ENCODE measurements at places on chromosomes 16 and 17.

DNA sequence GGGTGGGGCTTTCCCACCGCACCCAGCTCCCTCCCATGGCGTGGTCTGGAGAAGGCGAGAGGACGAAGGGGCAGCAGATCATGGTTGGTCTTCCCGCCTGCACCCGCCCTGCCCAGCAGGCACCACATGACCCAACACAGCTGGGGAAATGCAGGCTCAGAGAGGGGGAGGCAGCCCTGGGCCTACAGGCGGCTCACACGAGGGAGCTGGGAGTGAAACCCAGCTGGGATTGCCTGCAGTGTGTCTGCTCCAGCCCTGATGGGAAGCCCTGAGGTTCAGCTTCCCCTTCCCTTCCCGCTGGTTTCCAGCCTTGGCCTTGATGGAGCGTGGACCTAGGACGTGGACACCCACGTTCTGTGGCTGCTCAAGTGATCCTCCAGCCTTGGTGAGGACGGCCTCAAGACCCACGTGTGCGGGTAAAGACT lies 20.0 kb upstream of the PABPN1L start:
- DNase-seq = no peak

- no peak for DNase-seq
Measured at GRCh38 chr17:18185391-18185790, 1.8 kb downstream of the ALKBH5 start.

DNA sequence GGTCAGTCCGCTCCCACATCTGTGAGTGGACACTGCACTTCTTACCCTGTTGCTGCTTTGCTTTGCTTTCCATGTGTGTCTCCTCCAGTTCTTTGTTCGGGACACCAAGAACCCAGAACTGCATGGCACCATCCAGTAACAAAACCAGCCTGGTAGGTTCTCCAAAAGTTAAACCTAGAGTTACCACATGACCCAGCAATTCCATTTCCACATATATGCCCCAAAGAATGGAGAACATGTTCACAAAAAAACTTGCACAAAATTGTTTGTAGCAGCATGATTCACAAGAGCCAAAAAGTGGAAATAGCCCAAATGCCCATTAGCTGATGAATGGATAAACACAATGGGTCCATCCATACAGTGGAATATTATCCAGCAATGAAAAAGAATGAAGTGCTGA lies 10.3 kb upstream of the CCL22 start:
- no peak for DNase-seq

DNA sequence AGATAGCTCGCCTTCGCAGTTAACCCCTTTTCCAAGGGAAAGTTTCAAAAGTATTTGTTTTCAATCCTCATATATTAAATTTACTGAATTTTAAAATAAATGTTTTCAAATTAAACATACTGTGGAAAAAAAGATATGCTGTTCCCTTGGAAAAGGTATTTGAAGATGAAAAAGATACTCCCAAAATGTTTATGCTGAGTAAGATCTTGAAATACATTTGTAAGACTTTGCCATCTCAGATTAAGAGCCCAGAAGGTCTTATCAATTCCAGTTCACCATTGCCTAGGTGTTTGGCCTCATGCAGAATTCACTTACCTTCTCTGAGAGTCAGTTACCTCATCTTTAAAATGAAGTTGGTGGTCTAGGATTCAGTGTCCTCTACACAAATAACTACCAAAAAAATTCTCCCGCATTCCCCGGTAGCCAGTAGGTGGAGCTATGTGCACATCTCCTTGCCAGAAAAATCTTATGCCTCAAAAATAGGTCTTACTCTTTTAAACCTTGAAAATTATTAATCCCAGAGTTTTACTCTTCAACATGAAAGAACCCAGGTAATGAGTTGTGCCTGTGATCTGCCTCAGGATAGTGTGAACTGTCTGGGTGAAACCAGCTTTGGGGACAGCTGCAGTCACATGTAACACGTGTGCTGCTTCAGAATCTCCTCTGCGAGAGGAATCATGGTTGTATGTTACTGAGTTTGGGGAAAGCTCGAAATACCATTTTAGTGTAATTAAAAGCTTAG lies 178.3 kb downstream of the MRTFB start:
- peak; percentile 34 for DNase-seq

DNA sequence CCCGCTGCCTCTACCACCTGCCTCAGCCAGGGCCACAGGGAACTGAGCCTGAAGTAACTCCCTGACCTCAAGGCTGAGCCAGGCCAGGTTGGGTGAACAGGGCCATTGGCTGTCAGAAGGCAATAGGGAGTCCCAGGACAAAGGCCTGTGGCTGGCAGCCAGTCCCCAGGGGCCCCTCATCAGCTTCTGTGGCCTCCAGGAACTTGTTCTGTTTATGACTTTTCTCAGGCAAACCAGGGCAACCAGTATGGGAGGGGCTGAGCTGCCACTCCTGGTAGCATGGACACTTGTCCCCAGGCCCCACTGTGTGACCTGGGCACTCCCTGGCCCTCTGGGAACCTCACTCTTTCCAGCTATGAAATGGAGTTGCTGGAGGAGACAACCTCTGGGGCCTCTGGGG lies 40.1 kb downstream of the CPNE2 start:
- no peak for DNase-seq

GRCh38 chr17:32629563-32630190 lies 142.9 kb downstream of the CDK5R1 start:
- DNase-seq = no peak

- DNase-seq = no peak
Measured at GRCh38 chr16:74322301-74322710, 25.7 kb downstream of the PSMD7 start.

DNA sequence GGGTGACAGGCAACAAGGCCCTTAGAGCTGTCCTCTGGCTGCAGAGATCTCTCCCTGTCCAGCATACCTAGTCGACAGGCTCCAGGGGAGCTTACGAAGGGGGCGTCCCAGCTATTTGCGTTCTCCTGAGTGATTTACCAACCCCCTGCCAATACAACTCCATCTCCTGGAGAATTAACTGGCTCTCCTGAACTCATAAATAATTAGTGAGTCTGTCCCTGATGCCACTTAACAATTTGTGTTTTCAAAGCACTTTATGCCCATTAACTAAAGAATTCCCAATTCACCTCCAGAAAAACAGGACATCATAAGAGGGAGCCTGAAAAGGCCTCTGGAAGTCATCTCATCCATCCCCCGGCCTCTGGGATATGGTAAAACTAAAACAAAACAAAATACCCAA lies 26.7 kb downstream of the SDK2 start:
- DNase-seq = no peak

GRCh38 chr16:11740567-11740966 lies 2.1 kb downstream of the TXNDC11 start:
- no peak for DNase-seq

GRCh38 chr17:50257676-50258224 lies 16.5 kb upstream of the TMEM92 start:
- no peak for DNase-seq

- no peak for DNase-seq
Measured at GRCh38 chr17:68850749-68851510, 104.3 kb downstream of the ABCA8 start.

DNA sequence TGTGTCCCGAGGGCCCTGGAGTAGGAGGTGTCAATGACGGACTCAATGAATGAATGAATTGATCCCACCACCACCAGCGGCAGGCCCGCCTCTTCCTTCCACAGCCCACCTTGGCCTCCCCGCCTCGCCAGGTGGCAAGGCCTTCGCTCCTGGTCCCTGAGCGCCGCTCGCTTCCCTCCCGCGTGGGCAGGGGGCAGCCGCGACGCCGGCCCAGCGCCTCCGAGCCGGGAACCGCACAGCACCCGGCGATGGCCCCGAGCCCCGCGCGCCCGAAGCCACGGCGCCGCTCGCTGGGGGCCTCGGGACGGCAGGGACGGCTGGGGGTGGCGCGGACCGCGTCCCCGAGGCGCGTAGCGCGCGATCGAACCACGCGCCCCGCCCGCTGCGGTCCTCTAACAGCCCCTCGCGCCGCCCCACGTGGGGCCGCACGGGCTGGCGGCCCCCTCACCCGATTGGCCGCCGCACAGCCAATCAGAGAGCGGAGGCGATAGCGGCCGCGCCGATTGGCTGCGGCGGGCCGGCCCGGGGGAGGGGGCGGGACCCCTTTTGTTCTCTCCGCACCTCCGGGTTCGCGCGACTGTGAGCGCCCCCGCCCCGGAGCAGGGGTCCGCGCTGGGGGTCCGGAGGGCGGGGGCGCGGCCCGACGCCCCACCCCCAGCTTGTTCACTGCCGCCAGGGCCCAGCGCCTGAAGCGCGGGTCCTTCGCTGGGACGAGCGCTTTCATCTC lies 31.4 kb downstream of the ACTG1 start:
- DNase-seq = no peak

All from HS-5 (cell line).